ENCODE measurements at places on chromosomes 11 and 22. TPM values are rescaled to one million over a fixed set of nuclear protein-coding genes. Genes with fewer than 3 reads are reported as not detected.

The ELFN2 gene
- 0.20 TPM for total RNA-seq

The DEPDC7 gene
- total RNA-seq = 8.6 TPM

The MB gene
- total RNA-seq = 12.8 TPM

The C11orf97 gene
- total RNA-seq = not detected

The EXPH5 gene
- total RNA-seq = 51.8 TPM

The PANX3 gene
- not detected for total RNA-seq

The SOX10 gene
- total RNA-seq = 3.7 TPM

GRCh38 chr11:32851251-32851650 is 21.5 kb downstream of the PRRG4 start:
- no peak for DNase-seq

DNA sequence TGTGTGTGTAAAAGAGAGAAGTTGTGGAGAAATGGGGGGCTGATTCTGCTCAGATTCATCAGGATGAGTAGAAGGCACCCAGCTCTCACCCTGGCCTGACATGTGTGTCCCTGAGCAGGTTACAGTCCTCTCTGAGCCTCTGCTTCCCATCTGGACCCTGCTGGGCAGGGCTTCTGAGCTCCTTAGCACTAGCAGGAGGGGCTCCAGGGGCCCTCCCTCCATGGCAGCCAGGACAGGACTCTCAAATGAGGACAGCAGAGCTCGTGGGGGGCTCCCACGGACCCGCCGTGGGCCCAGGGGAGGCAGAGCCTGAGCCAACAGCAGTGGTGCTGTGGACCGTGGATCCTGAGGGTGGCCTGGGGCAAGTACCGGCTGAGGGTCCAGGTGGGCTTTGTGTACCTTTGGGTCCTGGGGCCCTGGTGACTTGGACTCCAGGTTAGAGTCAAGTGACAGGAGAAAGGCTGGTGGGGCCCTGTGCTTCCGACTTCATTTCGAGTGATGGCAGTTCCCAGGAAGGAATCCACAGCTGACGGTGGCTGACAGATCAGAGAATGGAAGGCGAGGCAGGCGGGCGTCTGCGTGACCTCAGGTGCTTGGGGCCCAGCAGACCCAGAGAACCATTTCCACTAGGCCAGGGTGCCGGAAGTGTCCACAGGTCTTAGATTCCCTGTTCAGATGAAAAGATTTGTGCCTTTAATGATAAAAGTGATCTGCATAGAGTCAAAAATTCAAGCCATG is 21.9 kb downstream of the NEAT1 start:
- DNase-seq = no peak

DNA sequence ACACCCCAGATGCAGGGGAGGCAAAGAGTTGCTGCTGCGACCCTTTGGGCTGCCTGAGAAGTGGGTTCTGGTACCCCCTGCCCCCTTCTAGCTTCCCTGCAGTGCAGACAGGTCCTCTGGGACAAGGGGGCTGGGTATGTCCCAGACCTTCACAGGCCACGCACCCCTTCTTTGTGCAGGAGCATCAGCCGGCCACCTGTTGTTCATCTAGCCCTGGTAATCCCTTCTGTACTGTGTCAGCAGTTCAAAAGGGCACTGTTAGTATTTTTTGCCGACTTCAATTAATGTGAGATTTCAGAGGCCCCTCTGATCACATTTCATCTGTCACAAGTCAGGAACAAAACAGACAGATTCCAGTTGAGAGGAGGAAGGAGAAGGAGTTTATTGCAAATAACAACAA is 49.9 kb downstream of the ALX4 start:
- DNase-seq = no peak

- DNase-seq = no peak
These were observed 21.2 kb downstream of the MCM5 start for GRCh38 chr22:35421121-35421520.

DNA sequence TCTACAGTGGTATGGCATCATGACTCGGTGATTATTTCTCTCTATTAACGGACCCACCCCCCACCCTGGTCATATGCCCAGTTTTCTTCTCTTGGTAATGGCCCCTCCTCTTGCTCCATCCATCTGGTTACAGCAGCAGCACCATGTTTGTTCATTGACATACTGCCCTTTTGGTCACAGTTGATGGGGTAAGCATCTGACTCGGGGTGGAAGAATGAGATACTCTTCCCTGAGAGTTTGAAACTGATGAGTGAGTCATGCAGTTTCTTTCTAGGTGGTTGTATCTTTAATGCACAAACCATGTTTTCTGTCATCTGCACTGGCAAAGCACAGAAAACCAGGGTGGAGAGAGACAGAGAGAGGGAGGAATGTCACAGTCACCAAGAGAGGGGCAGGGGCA is 126.0 kb downstream of the SYN3 start:
- no peak for DNase-seq

DNA sequence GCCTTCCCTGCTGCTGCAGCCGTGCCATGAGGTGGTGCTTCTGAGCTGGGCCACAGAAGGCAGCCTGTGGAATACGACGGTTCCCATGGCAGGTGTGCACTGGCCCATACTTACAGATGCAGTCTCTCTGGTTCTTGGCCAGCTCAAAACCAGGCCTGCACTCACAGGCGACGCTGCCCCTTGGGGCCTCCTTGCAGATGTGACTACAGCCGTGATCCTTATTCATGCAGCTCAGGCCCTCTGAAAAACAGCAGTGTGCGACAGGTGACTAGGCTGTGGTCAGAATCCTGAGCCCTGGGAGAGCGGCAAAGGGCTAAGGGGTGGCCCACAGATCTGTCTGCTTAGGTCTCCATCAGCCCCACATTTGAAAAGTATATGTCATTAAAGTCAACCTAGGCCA is 22.1 kb downstream of the SCUBE2 start:
- no peak for DNase-seq

GRCh38 chr11:64856382-64857227 is 12.2 kb upstream of the CDC42BPG start:
- DNase-seq = no peak

DNA sequence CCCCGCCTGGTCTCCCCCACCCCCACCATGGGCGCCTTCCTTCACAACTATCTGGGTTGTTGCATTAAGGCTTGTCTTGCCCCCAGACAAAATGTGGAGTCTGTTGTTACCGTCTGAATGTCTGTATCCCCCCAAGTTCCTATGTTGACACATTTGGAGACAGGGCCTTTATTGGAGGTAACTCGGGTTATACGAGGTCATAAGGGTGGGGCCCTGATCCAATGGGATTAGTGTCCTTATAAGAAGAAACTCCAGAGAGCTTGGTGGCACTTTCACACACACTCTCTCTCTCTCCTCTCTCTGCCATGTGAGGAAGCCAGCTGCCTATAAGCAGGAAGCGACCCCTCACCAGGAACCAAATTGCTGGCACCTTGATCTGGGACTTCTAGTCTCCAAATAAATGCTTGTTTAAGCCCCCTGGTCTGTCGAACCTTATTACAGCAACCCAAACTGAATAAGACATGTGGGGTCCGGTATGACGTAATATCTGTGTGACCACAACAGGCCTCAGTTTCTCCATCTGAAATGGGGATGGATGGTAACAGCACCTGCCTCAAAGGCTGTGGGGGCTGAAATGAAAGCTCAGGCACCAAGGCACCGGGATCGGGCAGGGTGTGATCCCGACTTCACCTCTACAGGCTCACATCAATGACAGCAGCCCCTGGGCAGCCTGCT is 222.3 kb downstream of the CTTN start:
- DNase-seq = no peak

DNA sequence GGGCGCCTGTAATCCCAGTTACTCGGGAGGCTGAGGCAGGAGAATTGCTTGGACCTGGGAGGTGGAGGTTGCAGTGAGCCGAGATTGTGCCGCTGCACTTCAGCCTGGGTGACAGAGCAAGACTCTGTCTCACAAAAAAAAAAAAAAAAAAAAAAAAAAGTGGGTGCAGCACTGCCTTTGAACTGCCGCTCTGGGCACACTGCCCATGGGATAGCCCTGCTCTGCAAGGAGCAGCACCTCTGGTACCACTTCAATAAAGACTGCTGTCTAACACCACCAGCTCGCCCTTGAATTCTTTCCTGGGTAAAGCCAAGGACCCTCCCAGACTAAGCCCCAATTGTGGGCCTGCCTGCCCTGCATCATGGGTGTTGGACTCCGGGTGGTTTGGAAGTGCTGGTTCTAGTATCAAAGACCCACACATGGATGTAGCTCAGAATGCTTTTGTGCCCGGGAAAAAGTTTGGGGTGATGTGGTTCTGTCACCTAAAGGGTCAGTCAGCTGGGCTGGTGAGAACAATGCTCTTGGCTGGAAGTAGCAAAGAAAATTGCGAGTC is 444.3 kb downstream of the TBC1D22A start:
- no peak for DNase-seq

- no peak for DNase-seq
These were observed 9.5 kb upstream of the NF2 start for GRCh38 chr22:29593923-29594322.

DNA sequence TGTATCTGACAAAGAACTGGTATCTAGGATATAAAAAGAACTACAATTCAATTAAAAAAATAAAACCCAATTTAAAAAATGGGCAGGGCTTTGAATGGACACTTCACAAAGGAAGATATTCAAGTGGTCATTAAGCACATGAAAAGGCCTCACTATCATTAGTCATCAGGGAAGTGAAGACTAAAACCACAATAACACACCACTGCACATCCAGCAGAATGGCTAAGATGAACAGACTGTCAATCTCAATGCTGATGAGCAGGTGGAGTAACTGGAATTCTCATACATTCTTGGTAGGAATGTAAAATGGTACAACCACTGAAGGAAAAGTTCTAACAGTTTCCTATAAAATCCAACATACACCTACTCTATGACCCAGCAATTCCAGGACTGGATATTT is 8.9 kb downstream of the HPS4 start:
- DNase-seq = no peak

GRCh38 chr11:70429724-70430521 is 31.6 kb downstream of the CTTN start:
- DNase-seq = no peak
